ENCODE measurements at places on chromosomes 7 and 10.
A peak's percentile ranks its signal among the peaks of the same experiment; 100 is the strongest.

GRCh38 chr10:11266426-11266825 lies 248.8 kb downstream of the CELF2 start:
- DNase-seq = no peak

GRCh38 chr7:82624337-82624736 lies 180.8 kb upstream of the CACNA2D1 start:
- no peak for DNase-seq

DNA sequence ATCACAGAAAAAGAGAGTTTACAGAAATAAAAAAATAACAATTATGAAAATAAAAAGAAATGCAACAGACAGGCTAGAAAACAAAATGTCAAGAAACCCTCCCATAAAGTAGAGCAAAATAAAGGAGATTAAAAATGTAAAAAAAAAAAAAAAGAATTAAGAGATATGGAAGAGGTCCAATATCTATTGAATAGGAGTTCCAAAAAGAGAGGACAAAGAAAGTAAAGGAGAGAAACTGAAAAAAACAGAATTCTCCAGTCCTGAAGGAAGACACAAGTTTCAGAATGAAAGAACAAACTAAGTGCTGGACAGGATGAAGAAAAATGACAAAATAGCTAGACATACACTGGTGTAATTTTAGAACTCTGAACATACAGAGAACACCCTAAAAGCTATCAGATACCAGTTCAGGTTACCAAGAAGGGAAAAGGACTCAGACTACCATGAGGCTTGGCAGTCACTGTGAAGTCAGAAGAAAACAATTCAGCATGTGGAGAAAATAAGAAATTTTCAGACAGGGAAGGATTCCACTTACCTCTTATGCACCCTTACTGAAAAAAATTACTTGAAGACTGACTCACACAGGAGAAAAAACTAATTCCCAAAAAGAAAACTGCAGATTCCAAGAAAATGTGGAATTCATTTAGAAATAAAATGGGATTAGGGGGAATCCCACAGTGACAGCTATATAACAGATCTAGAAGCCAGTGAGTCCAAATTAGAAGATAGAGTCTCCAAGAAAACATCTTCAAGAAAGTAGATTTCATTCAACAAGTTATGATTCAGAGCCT lies 40.4 kb upstream of the ABLIM1 start:
- DNase-seq = no peak

- no peak for DNase-seq
Observed at GRCh38 chr7:133102276-133103060, 20.6 kb upstream of the CHCHD3 start.

GRCh38 chr7:51789489-51789888 lies 472.9 kb upstream of the COBL start:
- no peak for DNase-seq

DNA sequence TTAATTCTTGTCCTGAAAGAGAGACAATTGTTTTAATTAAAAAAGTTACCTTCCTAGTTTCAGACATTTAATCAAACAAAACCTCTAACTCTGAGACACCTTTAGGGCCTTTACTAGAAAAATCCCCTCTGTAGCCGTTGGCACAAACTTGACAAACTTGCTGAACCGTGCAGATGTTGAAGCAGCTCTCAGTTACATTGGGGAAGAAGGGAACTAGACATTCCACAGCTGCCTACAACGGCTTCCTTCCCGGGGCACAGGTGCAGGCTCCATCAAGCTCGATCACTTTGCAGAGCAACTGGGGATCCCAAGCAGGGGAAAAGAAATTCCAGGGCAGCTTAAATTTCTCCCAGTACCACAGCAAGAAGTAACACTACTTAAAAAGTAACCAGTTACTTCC lies 141.3 kb downstream of the SKAP2 start:
- DNase-seq = no peak

GRCh38 chr7:30353932-30354607 lies 69.7 kb downstream of the ZNRF2 start:
- no peak for DNase-seq

- peak; percentile 65 for DNase-seq
Observed at GRCh38 chr10:789831-790701, 100.6 kb upstream of the DIP2C start.

DNA sequence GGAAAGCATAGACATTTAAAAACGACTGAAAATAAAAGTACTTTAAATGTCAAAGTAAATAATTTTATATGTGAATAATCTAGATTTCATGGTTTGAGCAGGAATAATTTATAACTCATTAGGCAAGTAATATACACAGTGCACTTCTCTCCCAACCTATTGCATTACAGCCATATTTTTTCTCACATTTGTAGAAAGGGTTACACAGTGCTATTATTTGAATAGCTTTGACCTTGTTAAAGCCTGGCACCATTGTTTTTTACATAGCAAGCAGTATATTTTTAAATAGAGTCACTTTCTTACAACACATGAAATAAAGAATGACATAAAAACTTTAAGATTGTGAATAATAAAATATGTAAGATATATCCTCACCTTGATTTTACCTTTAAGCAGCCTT lies 969 bp downstream of the PPP1R3A start:
- DNase-seq = no peak

DNA sequence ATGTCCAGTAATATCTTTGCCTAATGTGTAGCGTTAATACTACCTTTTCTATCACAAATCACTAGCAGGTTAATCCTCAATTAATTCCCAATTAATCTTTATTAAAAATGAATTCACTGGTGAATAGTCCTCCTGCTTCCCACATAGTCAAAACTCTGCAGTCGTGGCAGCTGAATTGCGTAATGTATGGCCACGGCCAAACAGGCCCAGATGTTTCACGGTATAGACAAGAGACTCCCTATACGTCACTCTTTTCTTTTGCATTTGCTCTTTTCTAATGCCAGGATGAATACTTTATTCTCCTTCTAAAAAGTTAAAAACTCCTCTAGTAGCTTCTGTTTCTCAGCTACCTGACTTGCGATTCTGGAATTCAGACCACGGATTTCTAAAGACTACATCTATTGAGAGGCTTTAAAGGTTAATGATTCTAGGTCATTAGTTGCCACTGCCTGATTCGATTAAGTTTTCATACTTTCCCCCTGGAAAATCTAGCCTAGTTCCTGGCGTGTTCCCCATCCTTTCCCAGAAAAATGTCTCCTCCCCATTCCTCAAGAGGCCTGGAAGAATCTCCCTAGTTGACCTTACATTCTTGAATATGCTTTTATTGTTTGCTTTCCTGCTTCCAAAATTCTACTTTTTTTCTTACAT lies 16.9 kb downstream of the MEOX2 start:
- DNase-seq = no peak

DNA sequence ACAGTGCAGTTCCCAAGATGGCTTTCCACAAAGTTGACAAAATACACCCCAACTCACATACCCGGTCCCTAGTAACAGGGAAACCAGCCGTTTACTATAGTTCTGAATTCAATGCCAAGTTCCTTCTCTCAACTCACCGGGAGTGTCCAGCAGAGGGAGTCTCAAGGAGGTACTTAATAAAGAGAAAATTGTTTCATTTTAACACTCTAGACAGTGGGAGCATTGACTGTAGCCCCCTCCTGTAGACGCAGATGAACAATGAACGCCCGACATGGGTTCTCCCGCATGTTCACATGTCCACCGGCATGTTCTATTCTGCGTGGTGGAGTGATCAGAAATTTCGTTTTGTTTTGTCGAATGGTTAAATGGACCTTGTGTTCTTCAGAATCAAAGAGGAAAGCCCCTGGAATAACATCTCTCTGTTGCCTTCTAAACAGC lies 1.9 kb downstream of the HIPK2 start:
- DNase-seq = no peak

GRCh38 chr10:107728807-107729206 lies 564.3 kb upstream of the SORCS1 start:
- DNase-seq = no peak

- peak; percentile 69 for DNase-seq
Observed at GRCh38 chr7:67484244-67484751, 487.7 kb downstream of the TYW1 start.

DNA sequence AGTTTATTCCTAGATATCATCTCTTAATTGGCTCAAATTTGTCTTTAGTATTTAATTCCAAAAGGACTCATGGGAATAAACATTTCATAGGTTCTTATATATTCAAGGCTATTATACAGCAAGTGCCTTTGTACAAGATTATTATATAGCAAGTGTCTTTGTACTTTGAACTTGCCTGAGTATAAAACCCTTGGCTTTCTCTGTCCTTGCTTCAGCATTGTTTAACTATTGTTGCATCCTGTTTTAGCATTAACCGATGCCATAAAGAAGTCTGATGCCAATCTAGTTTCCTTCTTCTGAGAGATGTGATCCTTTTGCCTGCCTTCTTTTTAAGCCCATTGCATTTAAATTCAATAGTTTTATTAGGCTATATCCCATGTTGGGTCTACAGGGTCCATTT lies 270.0 kb downstream of the NEBL start:
- no peak for DNase-seq

DNA sequence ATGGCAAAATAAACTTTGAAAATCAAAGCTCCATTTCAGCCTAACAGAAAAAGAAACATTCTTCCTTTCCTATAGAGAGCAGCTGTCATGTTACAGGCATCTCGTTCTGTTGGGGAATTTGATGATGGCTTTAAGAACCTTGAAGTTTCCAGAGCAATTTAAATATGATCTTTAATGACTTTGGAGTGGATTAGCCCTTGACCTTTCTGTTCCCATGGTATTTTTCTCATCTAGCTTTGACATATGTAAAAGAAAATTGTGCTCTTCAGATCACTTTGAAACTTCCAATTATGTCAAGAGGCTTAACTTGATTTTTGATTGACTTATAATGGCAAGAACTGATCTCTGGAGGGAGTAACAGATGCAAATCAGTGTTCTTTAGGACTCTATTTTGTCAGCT lies 157.6 kb upstream of the SEMA3E start:
- DNase-seq = no peak

DNA sequence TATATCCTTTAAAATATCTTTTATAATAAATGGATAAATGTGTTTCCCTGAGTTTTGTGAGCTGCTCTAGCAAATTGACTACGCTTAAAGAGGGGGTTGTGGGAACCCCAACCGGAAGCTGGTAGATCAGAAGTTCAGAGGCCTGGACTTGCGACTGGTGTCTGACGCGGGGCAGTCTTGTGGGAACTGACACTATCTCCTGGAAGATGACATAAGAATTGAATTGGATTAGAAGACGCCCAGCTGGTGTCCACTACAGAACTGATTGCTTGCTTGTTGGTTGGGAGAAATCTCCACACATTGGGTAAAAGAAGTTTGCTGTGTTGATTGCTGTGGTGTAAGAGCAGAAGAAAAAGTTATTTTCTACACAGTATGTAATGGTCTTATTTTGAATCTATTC lies 51.1 kb upstream of the AHR start:
- no peak for DNase-seq

GRCh38 chr10:108250936-108251620 lies 1086.6 kb upstream of the SORCS1 start:
- DNase-seq = no peak

DNA sequence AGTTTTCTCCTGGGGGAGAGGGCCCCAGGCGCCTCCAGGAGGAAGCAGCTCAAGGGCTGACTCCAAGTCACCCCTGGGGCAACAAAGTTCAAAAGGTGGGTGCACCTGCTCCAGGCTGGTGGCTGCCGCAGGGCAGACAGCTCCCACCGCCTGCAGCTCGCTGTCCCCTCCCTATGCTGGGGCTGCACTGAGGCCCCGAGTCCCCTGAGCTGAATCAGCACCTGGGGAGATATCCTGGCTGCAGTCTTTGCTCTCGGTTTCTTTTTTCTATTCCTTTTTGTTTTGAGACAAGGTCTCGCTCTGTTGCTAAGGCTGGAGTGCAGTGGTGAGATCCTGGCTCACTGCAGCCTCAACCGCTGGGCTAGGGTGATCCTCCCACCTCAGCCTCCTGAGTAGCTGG lies 183.4 kb downstream of the DNAJB6 start:
- DNase-seq = peak; percentile 53

- no peak for DNase-seq
Observed at GRCh38 chr10:35872671-35873070, 230.6 kb upstream of the FZD8 start.

- DNase-seq = no peak
Observed at GRCh38 chr7:112792441-112792840, 2.2 kb upstream of the TMEM168 start.

GRCh38 chr7:66016131-66016461 lies 34.1 kb upstream of the GUSB start:
- DNase-seq = no peak

DNA sequence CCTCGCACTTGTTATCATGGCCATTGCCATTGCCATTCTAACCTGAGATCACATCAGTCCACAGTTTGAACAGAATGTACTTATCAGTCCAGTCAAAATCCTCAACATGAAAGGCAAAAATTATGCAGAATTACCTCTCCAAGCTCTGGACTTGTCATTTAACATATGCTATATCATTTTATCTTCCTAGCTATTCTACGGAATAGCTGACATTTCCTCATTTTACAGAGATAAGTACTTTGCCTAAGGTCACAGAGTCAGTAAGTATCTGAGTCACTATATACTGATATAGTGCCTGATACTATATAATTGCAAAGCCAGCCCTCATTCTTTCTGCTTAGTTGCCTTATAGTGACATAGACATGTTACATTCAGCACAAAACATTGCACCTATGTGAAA lies 456.9 kb upstream of the GHITM start:
- no peak for DNase-seq

GRCh38 chr10:52198540-52198939 lies 115.5 kb upstream of the DKK1 start:
- DNase-seq = no peak

DNA sequence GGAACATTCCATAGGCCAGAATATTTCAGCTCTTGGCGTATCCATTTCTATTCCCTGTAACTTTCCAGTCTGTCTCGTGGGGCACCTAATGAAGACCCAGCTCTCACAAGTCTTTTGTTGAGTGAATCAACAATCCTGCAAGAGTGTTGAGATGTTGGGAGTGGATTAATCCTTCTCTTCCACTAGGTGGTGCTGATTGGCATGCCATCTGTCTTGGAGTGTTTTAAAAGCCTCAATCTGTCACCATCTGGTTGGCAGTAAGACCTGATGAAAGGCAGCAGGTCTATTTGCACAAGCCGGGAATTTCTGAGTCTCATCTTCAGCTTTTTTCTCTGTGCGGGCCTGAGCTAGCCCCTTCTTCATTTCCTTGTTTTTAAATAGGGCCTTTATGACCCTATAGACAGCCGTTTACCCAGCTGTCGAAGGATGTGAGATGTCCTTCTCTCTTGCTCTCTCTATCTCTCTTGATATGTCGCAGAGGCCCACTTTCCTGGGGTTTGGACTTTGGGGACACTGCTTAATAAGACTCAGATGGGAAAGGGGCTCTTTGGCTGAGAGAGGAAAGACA lies 180.5 kb downstream of the ZNF365 start:
- DNase-seq = no peak

- no peak for DNase-seq
Observed at GRCh38 chr10:67875340-67876238, 8.9 kb upstream of the SIRT1 start.

DNA sequence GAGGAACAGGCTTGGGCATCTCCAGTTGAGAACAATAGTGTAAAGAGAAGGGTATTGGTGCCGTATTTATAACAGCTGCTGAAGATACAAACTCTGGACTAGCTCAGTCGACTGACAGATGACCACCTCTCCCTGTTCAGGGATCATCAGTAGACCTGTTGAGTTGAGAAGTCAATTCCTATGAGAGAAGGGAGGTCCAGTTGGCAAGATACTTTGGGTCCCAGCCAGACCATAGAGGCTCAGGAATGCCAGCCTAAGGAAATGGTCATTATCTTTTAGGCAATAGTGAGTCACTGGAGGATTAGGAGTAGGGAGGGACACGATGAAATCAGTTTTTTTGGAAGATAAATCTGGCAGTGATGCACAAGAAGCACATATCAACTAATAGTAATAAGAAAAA lies 202.9 kb downstream of the TRIL start:
- DNase-seq = no peak

GRCh38 chr7:28551331-28551730 lies 139.0 kb downstream of the CREB5 start:
- DNase-seq = no peak

- no peak for DNase-seq
Observed at GRCh38 chr10:110471566-110472139, 26.1 kb upstream of the DUSP5 start.
